ENCODE measurements at places on chromosomes 16 and 17.
A peak's percentile ranks its signal among the peaks of the same experiment; 100 is the strongest.

DNA sequence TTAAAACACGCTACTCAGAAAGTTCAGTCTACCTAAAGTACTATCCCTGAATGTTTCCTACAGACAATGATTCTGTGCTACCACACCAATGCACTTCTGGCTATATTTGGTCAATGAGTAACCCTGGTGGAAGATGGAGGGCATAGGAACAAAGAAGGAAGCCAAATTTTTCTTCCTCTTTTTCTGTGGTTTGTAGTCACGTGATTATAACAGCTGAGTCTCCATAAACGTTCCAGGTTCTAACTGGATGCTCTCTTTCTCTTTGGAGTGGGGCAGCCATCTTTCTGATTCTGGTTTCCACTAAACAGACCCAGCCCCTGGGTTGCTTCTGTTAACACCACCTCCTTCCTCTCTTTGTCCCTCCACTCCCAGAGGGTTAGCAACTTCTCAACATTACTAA is 274.9 kb downstream of the CDH11 start:
- no peak for DNase-seq

GRCh38 chr16:52697971-52698370 is 151.0 kb upstream of the TOX3 start:
- no peak for DNase-seq

DNA sequence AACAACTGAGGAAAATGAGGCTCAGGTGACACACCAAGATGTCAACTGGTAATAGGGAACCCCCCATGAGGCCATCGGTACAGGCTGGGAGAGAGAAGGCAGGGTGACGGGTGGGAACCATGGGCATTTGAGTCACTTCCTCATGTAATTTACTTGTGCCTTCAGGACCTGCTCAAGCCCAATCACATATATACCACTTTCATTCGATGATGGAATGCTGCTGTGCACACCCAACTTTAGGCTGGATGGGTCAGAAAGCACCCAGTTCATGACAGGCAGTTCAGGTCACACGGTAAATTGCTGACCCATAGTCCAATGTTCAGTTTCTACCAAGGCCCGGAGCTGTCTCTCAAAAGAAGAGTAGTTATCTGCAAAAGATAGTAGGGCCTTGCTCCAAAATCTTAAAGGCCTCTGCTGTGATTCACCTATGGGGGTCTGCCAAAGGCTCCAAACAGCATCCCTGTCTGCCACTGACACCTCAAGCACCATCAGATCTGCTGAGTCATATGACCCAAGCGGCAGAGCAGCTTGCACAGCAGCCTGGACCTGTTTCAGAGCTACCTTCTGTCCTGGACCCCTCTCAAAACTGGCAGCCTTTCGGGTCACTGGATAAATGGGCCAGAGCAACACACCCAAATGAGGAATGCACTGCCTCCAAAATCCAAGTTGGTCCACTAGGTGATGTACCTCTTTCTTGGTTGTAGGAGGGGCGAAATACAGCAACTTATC is 24.7 kb downstream of the ZZEF1 start:
- DNase-seq = no peak

DNA sequence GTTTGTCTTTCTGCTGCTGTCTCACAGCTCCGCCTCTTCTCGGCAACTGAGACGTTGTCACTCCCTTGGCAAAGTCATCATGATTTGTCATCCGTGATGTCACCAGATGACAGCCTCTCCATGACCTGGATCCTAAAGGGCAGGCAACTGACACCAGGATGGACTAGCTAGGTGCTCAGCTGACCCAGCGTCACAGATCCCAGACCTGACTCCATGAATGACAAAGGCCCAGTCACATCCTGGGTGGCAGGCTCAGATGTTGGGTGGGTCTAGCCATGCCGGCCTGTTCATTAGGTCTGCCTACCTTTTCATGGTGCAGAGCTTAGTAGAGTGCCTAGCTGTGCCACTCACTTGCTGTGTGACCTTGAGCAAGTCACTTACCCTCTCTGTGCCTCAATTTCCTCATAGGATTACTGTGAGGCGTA is 3.8 kb upstream of the TMEM238L start:
- DNase-seq = no peak

DNA sequence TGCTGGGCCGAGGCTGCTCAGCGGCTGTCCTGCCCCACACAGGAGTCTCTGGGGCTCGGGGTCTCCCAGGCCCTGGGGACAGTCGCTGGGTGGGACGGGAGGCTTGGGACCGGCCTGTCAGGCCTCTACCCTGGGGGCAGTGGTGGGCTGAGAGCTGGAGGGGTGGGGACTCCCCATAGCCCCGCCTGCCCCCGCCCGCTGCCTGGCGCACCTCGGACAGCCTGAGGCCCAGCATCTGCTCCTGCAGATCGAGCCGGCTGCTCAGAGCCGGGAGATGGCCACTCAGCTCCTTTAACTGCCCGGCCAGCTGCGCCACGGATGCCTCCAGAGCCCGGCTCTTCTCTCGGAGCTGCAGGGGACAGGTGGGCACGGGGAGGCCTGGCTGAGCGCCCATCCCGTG is 6.7 kb downstream of the PERCC1 start:
- no peak for DNase-seq

GRCh38 chr17:13560935-13561334 is 40.8 kb downstream of the HS3ST3A1 start:
- no peak for DNase-seq

GRCh38 chr16:100989-101388 is 23.0 kb downstream of the MPG start:
- DNase-seq = no peak

DNA sequence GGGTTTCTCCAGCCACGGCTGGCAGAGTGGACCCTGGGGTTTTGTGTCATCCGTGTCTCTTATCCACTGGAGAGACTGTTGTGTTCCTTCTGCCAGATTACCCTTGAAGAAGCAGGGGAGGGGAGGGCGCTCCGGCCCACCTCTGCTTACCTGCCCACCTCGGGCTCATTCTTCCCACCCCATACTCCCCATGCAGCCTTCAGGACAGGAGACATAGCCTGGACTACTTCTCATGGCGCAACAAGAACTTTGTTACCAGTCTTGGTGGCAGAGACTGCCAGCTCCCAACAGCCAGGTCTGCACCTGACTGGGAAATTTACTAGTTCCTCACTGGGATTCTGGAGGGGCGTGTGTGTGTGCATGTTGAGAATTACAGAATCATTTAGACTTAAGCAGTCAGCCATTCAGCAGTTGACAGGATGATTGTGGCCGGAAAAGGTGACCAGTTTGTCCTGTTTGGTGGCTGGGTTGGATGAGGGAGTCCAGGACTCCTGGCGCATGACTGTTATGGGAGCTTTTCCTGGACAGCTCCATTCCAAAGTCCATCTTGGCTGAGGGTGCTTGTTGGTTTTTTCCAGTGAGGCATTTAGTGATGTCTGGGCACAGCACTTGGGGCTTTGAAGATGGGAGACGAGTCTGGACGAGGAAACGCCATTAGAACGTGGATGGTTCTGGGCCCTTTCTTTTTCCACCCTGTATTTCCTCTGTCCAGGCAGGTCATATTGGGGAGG is 8.7 kb downstream of the GSE1 start:
- DNase-seq = no peak

DNA sequence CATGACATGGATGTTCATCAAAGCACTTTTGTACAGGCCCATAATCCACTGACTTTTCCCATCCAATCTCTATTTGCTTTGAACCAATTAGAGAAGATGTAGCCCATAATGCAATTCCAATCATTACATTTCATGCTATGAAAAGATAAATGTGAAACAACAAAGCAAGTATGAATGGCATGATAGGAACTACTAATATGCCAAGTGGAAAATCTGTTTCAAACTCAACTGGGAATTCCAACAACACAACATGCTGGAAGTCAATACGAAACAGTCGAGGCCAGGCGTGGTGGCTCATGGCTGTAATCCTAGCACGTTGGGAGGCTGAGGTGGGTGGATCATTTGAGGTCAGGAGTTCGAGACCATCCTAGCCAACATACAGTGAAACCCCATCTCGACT is 39.6 kb upstream of the TMEM97 start:
- DNase-seq = no peak

DNA sequence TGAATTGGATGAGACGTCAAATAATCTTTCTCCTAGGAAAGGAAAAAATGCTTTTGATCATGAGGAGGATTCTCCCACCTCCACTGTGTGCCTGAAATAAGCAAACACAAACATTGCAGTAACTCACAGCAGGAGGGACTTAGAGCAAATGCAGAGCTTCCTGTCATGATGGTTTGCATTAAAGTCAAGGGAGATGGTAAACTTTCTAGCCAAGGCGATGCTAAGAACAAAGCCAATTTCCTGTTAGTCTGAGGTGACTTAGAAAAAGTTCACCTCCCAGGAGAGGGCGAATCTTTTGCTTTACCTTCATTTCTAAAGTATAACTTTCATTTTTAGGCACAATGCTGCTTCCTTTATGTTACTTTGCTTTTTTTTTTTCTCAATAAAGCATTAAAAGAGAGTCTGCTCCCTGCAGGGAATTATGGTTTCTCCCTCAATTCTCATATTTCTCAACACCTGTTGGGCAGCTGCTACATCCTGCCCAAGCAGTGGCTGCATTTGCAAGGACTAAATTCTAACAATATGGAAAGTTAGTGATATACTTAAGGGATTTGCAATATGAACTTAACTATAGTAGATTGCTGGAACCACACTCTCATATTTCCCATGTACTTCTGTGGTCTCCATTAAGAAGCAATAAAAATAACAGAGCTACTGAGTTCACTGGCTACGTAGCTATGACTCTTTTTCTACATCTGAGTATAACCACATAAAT is 175.6 kb downstream of the PCTP start:
- DNase-seq = peak; percentile 51

GRCh38 chr17:48597778-48598631 is 4.4 kb upstream of the HOXB5 start:
- no peak for DNase-seq

- no peak for DNase-seq
Measured at GRCh38 chr16:5580296-5580695, 482.7 kb upstream of the EEF2KMT start.

- DNase-seq = no peak
Measured at GRCh38 chr16:66656547-66656946, 40.0 kb downstream of the CMTM4 start.

DNA sequence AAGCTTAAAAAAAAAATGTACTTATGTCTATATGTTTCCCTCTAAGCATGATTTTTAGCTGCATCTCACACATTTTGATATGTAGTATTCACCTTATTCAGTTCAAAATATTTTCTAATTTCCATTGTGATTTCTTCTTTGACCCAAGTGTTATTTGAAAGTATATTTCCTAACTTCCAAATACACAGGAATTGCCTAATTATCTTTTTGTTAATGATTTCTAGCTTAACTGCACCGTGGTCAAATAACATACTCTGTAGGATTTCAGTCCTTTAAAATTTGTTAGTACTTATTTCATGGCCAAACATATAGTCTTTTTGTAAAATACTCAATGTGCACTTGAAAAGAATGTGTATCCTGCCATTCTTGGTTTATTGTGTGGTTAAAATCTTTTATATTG is 11.3 kb downstream of the TMEM220 start:
- no peak for DNase-seq

DNA sequence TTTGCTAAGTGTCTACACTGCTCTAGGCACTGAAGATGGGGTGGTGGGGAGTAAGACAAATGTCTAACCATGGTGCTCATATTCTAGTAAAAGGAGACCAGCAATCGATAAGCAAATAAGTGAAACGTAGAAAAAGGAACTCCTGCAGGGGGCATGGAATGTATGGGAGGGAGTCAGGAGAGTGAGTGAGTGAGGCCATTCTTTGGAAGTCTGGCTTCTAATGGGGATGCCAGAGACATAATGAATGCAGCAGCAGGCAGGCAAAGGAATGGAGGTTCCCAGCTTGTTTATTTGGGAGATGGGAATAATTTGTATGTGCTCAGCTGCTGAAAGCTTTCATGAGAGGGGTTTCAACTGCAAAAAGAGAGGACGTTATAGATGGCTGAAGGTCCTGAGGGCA is 216.4 kb upstream of the DYNLRB2 start:
- no peak for DNase-seq

- DNase-seq = no peak
Measured at GRCh38 chr17:39525801-39526506, 64.7 kb downstream of the CDK12 start.

GRCh38 chr17:20983359-20983637 is 59.5 kb downstream of the USP22 start:
- no peak for DNase-seq

Data from NCI-H2171 (cell line).